Hypothalamus (tissue), 51 donors: ENCODE measurements at places on chromosomes 4 and X.

DNA sequence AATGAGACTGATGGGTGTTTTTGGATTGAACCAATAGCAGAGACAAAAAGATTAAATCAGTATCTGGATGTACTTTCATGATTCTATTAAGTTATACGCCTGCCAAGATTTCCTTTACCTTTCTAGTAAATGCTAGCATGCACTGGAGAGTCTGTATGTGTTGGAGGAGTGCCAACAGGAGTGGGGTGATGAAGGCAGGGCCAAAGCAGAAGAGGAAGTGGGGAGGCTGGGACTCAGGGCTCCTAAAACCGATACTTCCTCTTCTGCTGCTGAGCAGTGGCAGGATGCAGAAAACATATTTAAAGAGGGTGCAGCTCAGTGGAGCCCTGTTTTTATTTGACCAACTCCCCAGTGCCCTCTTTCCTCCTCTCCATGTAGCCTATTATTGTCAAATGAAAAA, 5.6 kb downstream of the CYSLTR1 start:
- DNase-seq, result no peak

GRCh38 chr4:7653510-7654369, 219.0 kb upstream of the PSAPL1 start:
- no peak for DNase-seq

- no peak for DNase-seq
Measured at GRCh38 chrX:133574716-133575115, 159.4 kb upstream of the GPC4 start.

- peak; percentile 6 for DNase-seq
Measured at GRCh38 chr4:56953680-56954520, 23.5 kb downstream of the NOA1 start.

DNA sequence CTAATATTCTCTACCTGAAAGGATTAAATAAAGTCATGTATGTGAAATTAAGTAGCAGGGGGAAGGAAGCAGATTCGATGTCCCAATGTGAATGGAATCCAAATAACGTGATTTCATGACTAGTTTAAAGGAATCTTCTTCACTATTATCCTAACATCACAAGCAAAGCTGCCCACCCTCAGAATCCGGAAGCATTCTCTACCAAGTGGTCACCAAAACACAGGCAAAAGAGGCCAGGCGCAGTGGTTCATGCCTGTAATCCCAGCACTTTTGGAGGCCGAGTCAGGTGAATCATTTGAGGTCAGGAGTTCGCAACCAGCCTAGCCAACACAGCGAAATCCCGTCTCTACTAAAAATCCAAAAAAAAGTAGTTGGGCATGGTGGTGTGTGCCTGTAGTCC, 212.9 kb downstream of the LDB2 start:
- DNase-seq, result no peak

DNA sequence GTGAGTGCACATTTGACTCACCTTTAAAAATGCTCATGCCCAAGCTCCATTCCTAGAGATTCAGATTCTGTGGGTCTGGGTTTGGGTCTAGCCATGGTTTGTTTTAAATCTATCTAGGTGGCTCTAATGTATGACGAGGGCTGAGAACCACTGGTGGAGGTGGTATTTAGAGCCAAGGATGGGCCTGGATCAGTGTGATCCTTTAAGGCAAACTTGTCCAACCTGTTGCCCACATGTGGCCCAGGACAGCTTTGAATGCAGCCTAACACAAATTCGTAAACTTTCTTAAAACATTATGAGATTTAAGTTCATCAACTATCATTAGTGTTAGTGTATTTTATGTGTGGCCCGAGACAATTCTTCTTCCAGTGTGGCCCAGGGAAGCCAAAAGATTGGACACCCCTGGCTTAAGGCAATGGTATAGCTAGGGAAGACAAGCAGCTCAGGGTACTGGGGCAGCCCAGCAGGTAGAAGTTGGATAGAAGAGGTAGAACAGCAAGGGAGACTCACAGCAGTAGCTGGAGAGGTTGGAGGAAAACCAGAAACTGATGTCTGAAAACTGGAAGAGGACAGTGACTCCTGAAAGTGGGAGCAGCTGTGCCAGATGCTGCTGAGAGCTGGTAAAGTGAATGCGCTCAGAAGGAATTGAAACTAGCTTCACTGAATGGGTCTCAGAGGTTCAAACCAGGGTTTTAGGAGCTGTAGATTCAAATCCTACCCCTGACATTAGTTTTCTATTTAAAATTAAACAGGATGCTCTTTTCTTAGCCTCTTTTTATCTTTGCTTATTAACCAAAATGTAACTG, 18.2 kb downstream of the ADD1 start:
- no peak for DNase-seq

GRCh38 chrX:25105221-25105620, 89.5 kb upstream of the ARX start:
- no peak for DNase-seq

- no peak for DNase-seq
Measured at GRCh38 chr4:138790706-138791340, 224.8 kb upstream of the NOCT start.

DNA sequence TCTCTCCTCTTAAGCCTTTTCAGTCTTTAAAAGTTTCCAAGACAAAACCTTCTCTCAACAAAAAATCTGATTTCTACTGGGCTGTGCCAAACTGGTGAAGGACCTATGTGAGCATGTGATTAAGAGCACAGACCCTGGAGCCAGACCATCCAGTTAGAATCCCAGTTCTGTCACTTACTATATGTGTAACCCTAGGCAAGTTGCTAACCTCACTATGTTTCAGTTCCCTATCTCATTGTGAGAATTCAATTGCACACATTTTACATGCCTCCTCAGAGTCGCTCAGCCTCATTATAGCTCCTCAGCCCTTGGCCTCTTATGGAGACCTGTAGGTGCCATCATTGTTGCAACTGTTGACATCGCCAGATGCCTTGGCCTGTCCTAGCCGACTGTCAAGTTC, 54.1 kb upstream of the VEGFD start:
- no peak for DNase-seq

DNA sequence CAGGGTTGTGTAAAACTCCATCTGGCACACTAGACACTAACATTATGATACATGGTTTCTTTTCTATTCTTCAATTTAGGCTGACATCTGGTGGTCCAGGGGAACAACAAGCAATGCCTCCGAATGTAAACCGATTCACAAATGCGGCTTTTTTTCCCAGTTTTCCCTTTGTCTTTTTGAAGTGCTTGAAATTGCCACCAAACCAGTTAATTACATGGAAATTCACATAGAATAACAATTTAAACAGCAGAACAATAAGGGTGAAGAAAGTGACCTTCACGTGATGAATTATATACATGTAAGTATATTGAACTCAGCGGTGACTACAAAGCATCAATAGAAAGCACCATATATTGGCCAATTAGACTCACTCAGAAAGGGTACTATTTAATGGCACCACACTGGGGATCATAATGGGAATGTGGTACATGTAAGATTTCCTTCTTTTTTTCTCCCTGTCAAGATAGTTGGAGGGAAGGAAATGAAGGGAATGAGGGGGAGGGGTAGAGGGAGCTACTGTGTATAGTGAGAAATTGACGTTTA, 103.9 kb downstream of the MMRN1 start:
- no peak for DNase-seq

GRCh38 chr4:72209600-72209999, 177.8 kb downstream of the NPFFR2 start:
- no peak for DNase-seq
